ENCODE measurements at places on chromosomes 1 and 21.

- DNase-seq, result no peak
These were observed 1.7 kb upstream of the KRTAP10-5 start for GRCh38 chr21:44582055-44582454.

- DNase-seq, result peak; percentile 14
These were observed 50.9 kb downstream of the KCTD3 start for GRCh38 chr1:215617979-215618378.

DNA sequence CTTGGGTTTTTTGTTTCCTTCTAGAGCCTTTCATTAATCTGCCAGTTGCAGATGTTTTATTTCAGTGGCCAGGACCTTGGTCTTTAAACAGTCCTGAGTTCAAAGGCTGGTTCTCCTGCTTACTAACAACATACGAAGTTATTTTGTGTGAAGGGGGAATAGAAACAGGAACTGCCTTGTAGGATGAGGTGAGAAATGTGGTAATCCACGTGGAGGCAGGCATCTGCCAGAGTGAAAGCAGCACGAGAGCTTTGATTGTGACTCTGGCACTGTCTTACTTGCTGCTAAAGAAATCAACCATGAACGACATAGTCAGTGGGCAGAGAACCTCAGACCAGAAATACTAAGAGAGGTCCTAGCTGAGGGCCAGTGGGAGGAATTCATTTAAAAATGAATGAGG, 30.4 kb downstream of the TMEM63A start:
- peak; percentile 86 for DNase-seq

DNA sequence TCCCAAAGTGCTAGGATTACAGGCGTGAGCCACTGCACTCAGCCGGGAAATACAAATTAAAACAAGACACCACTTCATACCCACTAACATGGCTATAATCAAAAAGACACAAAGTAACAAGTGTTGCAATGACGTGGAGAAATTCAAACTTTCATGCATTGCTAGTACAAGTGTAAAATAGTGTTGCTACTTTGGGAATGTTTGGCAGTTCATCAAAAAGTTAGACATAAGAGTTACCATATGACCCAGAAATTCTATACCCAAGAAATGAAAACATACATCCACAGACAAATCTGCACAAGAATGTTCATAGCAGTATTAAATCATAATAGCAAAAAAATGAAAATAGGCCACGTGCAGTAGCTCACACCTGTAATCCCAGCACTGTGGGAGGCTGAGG, 16.4 kb downstream of the FOXJ3 start:
- DNase-seq, result no peak

GRCh38 chr1:172938681-172939080, 112.1 kb downstream of the TNFSF18 start:
- DNase-seq, result peak; percentile 30

DNA sequence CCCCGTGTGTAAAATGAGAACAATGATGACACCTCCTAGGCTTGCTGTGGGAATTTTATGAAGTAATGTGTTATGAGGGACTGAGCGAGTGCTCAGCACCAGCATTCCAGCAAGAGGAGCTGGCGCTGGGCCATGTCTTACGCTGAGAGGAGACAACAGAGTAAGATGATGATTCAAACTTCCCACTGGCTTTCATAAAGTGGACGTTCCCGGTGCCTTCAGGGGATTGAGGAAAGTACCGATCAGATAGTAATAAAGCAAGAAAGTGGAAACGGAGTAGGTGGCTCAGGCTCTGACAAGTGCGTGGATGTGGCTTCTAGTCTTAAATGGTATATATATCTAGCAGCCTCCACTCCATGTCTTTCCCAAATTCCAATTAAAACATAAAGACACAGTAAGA, 23.8 kb downstream of the EPHA10 start:
- DNase-seq, result no peak

GRCh38 chr1:153848805-153849204, 73.6 kb downstream of the SLC27A3 start:
- DNase-seq, result no peak

DNA sequence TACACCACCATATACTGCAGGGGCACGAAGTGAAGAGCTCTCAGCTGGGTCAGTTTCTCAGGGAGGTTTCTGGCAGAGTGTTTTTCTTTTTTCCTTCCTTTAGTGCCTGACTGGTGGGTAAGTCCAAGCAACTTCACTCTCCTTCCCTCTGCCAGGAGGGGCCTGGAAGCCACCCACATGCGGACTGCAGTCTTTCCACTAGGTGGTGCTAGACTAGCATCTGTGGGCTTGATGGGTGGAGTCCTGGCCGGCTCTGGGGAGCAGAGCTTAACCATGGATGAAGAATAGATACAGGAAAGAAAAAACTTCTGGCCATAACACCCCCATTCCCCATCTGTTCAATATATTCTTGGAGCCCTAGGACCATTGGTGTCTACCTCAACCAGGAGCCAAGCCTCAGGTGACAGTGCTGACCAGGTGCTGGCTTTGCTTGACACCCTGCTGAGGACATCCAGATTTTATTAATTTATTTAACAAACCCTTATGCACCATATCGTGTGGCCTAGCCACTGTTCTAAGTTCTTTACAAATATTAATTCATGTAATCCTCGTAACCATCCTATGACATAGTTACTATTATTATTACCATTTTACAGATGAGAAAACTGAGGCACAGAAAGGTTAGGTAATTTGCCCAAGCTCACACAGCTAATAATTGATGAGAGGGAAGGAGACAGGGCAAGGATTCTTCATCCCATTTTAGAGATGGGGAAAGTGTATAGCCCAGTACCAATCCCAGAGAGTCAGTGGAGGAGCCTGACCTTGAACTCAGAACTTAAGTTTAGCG, 126.7 kb upstream of the CSF3R start:
- peak; percentile 68 for DNase-seq

GRCh38 chr1:63773496-63773814, 362 bp upstream of the ROR1 start:
- no peak for DNase-seq

DNA sequence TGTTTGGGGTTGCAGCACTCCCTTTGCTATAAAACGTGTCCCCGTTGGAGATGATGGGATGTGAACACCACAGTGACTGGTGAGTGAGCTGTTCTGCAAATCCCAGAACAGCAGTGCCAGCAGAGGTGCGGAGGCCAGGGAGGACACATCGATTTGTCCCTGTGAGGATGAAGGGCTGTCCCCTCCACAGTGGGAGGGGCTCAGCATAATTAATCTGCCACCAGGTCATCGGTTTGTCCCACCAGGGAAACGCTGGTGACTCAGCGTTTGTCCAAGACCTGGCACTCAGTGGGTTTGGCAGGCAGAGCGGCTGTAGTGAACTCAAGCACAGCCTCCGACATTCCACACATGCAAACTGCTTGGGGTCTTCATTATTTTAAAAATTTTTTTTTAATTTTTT, 22.8 kb upstream of the PDE9A start:
- no peak for DNase-seq

- no peak for DNase-seq
These were observed 463.5 kb downstream of the SMYD3 start for GRCh38 chr1:246043556-246043955.

- DNase-seq, result no peak
These were observed 241.2 kb upstream of the ST6GALNAC5 start for GRCh38 chr1:76625886-76626678.

GRCh38 chr1:210332719-210333398, 4.2 kb downstream of the HHAT start:
- DNase-seq, result no peak

DNA sequence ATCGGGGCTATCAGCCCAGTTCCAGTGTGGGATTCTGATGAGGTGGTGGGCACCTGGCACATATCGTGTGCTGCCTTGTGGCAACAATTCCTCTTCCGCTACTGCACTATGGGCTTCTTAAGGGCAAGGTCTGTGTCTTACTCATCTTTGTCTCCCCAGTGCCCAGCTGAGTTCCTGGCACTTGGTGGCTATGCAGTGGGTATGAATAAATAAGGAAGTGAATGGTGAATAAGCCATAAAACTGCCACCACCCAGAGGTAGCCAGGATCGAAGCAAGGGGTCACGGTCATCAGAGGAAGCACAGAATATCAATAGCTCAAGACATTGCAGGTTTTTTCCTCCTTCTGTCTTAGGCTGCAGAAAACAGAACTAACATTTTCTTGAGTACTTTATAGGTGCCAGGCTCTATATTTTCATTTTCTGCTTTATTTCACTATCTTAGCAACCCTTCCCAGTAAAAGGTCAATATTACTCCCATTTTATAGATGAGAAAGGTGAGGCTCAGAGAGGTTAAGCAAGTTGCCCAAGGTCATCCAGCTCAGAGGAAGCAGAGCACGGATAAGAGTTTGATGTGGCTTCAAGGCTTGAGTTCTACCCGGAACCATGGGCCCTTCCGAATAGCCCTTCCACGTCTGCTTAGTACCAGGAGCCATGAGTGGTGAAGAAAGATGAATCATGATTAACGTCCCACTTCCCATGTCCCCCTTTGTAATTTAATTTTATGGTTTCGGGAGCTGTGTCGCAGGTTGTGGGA, 10.2 kb downstream of the C1orf94 start:
- peak; percentile 37 for DNase-seq

DNA sequence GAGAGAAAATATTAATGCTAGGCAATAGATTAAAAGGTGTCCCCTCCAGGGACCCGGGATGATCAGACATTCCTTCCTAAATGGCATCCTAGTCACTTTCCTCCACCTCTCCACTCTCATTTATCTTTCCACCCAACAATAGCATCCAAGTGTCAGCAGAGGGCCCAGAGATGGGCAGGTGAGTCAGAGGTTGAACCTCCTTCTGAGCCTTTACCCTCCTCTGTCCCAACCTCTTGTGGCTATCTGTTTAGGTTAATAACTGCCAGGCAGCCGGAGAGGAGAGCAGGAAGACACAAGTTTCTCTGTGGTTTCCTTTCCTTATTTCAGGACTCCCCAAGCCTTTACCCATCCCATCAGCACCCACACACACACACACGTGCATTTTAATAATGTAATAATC, 4.1 kb downstream of the GJA5 start:
- DNase-seq, result no peak

GRCh38 chr1:44783697-44784093, 4.3 kb downstream of the BEST4 start:
- DNase-seq, result no peak

GRCh38 chr1:114081437-114082303, 72.0 kb downstream of the SYT6 start:
- DNase-seq, result peak; percentile 68

DNA sequence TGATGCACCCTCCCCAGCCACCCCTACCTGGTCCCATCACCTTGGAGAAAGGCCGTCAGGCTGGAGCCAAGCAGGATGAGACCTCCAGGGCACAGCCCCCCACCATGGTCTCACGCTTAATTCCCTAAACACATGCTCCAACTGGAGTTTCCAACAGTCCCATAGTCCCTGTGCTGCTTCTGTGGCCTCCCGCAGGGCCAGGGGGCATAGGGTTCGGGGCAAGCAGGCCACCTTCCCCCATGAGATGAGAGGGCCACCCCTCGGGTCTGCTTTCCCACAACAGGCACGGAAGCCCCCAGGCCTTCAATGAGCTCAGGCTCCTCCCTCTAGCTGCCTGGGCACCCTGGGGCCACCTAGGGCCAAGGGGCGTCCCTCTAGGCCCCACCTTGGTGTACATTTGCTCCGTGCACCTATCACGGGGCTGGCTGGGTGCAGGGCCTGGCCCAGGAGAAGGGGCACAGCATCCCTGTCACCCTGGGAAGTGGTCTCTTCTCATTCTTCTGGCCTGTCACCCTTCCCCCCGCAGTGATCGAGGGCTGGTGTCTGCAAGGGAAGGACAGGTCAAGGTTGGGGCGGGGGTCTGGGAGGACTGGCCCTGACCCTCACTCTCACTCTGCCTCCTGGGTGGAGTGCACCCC, 42.4 kb downstream of the TRIM11 start:
- DNase-seq, result no peak

DNA sequence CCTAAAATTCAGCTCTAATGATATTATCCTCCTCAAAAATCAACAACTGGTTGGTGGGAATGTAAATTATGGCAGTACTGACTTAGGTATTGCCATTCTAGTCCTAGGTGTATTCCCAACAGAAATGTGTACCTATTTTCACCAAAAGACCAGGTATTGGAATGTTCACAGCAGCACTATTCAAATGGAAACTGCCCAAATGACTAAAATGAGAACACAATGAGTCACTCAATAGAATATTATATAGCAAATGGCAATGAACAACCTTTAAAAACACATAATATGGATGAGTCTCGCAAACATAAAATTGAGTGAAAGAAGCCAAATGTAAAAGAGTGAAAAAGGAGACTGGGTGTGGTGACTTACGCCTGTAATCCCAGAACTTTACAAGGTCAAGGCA, 44.9 kb downstream of the GADD45A start:
- DNase-seq, result no peak
